Activated CD8-positive, alpha-beta memory T cell treated with anti-CD3 and anti-CD28 coated beads for 4 hours (primary cell): ENCODE measurements at places on chromosomes 1 and 21.
A peak's percentile ranks its signal among the peaks of the same experiment; 100 is the strongest.

DNA sequence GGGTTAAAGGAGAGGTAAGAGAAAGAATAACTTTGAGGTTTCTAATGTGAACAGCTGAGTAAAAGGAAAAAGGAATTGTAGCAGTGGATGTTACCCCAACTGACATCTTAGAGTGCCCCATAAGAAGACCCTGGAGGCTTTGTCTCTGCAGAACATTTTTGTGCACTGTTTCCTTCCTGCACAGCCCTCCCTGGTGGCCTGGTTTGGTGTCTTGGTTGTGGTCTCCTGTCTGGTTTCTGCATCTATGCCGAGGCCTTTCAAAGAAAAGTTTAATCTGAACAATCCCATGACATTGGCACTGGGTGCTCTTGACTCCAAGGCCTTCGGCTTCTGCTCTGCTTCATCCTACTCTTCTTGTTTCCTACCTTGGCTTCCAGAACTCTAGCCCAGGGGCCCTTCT lies 57.8 kb downstream of the RHOU start:
- DNase-seq, result no peak

DNA sequence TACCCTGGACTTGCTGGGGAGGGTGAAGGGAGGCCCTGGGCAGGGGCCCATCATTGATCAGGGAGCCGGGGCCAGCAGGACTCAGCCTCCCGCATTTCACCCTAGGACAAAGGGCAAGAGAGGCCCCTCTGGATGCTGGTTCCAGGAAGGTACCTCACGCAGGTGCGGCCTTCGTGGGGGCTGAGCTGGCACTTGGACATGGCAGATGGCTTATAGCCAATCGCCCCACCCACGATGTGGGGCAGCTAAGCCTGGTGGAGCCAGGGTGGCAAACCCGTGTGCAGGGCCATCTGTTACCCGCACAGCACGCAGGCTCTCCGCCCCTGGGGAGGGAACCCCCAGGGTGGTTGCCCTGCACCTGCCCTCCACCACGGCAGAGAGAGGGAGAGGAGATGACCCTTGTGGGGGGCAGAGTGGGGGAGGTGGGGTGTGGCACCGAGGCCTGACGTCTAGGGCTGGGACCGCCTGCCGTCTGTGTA lies 2.5 kb downstream of the TFF3 start:
- no peak for DNase-seq

DNA sequence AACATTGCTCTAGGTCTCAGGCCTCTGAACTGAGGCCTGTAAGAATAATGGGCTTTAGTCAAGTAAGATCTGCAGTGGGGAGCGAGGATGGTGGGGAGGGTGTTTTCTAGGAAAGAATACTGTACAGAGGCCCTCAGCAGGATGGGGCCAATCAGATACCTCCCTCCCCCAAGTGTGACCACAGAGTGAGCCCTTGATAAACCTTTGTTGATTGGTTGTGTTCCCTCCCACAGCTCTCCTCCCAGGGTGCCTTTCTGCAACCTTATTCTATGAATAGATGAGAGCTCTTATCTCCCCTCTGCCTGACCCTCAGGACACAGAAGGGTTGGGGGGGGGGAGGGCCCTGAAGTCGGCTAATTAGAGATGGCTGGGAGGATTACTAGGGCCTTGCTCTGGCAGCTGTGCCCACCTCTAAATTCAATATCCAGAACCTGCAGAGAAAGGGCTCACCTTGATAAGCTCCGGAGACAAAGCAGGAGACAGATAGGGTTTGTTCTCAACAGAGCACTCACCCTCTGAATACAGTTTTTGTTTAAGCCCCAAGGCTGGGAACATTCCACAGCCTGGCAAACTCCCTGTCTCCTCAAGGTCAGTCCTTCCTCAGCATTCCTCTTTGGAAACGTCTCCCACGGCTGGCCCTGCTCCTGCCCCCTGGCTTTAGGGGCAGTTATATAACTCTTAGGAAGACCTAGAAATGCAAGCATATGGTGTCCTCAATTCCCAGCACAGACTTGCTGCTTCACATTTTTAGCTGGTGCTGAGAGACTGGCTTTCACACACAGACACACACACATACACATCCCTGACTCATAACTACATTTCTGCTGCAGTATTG lies 42.9 kb downstream of the ATP1A1 start:
- no peak for DNase-seq

DNA sequence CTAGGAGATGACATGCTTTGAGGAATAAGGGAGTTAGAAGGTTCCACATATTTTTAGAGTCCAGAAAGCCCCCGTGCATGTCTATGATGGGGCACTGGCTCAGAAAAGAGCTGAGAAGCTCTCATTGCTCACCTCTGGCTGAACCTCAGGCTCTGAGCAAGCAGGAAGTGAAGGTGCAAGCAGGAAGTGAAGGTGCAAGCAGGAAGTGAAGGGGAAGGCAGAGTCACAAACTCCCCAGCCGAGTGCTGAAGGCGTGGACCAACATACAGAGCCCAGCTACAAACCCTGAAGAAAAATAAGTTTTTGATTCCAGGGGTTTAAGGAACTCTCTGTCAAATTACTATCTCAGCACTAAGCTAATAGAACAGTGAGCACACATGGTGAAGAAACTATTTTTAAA lies 7.0 kb downstream of the KRTAP10-8 start:
- DNase-seq, result peak; percentile 57

DNA sequence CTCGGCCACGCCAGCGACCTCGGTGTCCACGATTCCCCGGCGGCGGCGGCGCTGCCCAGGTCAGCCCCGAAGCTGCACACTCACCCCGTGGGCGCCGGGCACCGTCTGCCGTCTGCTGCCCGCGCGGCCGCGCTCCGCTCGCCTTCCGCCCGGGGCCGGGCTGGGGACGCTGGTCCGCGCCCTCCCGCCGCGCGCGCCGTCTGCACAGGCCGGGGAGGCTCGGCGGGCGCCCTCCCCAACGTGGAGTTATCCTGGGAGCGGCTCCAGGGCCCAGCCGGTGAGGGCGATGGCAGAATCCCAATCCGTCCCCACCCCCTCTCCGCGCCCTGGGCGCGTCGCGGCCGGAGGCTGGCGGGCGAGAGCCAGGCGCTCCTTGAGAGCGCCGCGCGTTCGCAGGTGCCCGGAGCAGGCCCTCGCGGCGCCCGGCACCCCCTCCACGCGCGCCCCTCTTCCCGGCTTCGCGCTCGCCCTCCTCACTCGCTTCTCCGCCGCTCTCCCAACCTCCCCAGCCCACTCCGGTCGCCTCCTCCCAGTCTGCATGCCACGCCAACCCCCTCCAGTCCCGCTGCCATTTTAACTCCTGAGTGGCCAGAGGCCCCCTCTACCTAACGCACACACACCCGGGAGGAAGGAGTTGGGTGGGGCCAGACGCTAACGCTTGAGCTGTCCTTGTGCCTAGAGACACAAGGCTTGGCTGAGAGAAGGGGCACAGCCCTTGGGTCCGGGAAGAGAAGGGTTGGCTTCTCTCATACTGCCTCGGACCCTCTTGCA lies at the start of gene LRRN2:
TSS of gene LRRN2 (minus strand) at position 503 of the 771 bp plus-strand sequence. CDS start 65,746 bp downstream, outside the sequence.
- no peak for DNase-seq

- DNase-seq, result no peak
Observed at GRCh38 chr1:63155437-63155836, 166.9 kb upstream of the FOXD3 start.

- DNase-seq, result peak; percentile 86
Observed at GRCh38 chr1:40338745-40339419, 21.8 kb upstream of the COL9A2 start.

GRCh38 chr1:7824701-7825100 lies 28.2 kb downstream of the UTS2 start:
- DNase-seq, result no peak

DNA sequence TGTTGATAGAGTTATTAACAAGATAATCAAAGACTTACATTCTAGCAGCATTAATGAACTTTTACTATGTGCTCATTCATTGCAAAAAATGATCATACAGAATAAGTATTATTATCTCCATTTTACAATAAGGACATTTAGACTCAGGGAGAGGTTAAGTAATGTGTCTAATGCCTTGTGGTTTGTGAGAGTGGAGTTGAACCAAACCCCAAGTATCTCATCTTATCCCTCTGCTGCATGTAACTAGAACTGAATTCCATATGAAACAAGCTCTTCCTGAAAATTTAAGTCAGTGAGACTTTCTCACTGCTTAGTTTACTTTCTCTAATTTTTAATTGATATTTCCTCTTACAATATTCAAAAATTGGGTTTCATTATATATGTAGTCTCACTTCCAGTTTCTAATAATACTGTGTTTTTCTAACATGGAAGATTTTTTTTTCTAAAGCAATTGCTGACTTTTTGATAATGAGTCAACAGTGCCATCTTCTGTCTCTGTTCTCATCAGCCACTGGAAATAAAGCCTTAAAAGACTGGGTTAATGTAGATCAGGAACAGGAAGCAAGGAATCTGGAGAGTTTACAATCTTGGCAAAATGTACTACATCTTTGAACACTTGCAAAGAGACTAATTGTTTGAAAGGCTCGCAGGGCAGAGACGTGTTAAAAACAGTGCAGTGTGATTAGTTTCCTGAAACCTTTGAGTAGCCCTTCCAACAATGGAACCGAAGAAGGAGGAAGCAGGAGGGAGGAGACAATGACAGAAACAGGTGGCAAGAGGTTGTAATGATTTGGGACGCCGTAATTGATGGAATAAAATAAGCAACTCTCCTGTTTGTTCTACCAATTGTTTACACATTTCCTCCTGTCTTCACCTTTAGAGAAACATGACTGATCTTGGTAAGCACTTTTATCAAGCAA lies 567.6 kb downstream of the MRPL39 start:
- no peak for DNase-seq
